HFFc6 (cell line): ENCODE measurements at places on chromosomes 5 and 9. TPM values are rescaled to one million over a fixed set of nuclear protein-coding genes. Genes with fewer than 3 reads are reported as not detected.

The SPINK1 gene
- not detected in 3 replicates for total RNA-seq

The HRH2 gene
- not detected in 3 replicates for total RNA-seq

The CER1 gene
- total RNA-seq: not detected in 3 replicates

The CCT5 gene
- total RNA-seq: 274 to 357 TPM (median 322 TPM) in 3 replicates

- no peak overlapping the region for H3K27ac ChIP-seq
- H3K4me3 ChIP-seq: no peak overlapping the region
- H3K4me1 ChIP-seq: no peaks in the 10 kb centered on the region
- H3K36me3 ChIP-seq: peaks cover 4% of the 10 kb centered on the region; the same call in 1 of the 2 replicates
- DNase-seq: no peak
Measured at GRCh38 chr5:151935135-151935695, 10.6 kb upstream of the GLRA1 start.

- peaks cover 5% of the 10 kb centered on the region; the same call in 1 of the 2 replicates for H3K27me3 ChIP-seq
- H3K4me1 ChIP-seq: peaks cover 40% of the 10 kb centered on the region
- no peaks in the 10 kb centered on the region for H3K36me3 ChIP-seq
Measured at GRCh38 chr9:73038613-73039012, 85.8 kb upstream of the ALDH1A1 start.

GRCh38 chr5:157130925-157131324, 11.7 kb downstream of the MED7 start:
- no peak for DNase-seq
- no peak overlapping the region for H3K27ac ChIP-seq
- H3K36me3 ChIP-seq: no peaks in the 10 kb centered on the region

DNA sequence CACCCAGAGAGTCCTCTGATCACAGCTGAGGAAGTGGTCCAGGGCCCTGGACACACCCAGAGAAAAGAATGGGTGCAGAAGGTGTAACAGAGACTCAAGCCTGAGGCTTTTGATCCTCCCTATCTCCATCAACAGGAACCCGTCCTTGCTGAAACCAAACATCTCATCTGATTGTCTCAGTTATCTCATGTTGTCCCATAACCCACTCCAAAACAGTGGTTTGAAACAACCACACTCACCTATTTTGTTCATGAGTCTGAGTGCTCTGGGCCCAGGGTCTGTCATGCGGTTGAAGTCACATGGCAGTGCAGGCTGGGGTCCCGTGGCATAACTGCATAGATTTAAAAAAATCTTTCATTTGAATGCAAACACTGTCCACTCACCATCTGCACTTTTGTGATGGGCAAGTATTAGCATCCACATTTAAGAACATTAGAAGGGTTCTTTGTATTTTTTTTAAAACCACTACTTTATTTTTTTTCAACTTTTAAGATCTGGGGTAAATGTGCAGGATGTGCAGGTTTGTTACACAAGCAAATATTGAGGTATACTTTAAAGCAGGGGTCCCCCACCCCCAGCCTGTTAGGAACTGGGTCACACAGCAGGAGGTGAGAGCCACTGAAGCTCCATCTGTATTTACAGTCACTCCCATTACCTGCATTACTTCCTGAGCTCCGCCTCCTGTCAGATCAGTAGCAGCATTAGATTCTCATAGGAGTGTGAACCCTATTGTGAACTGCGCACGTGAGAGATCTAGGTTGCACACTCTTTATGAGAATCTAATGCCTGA, 255.8 kb downstream of the ROR2 start:
- H3K27ac ChIP-seq: no peak overlapping the region
- no peak for DNase-seq
- H3K27me3 ChIP-seq: peaks cover 13% of the 10 kb centered on the region
- no peak overlapping the region for H3K4me3 ChIP-seq
